ENCODE measurements at places on chromosomes 1 and 21.

- H3K36me3 ChIP-seq: no peaks in the 10 kb centered on the region
- H3K4me3 ChIP-seq: no peak overlapping the region
- no peak for DNase-seq
- H3K27ac ChIP-seq: no peak overlapping the region
Measured at GRCh38 chr1:212696721-212697331, 2.8 kb downstream of the BATF3 start.

GRCh38 chr1:6222636-6223035, 13.1 kb downstream of the ICMT start:
- no peak for DNase-seq
- no peak overlapping the region for H3K27ac ChIP-seq
- peaks cover 52% of the 10 kb centered on the region for H3K36me3 ChIP-seq
- no peaks in the 10 kb centered on the region for H3K4me1 ChIP-seq
- no peaks in the 10 kb centered on the region for H3K27me3 ChIP-seq
- no peak overlapping the region for H3K4me3 ChIP-seq

DNA sequence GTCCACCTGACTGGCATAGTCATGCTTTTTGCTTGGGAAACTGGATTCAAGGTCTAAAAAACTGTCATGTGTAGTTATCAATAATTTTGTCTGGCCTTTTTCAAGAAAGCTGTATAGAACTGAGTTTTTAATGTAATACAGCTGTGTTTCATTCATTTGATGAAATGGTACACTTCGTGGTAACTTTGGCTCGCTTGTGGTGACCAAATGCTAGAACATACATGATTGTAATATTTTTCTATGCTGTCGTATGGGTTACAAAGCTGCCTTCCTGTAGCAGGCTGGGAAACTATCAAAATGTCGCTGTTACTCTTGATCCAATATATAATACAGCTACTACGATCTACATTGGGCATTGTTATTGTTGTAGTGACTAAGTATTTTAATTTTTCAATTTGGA, 2.1 kb downstream of the LRRC42 start:
- H3K4me3 ChIP-seq: no peak overlapping the region
- no peak overlapping the region for H3K27ac ChIP-seq
- H3K27me3 ChIP-seq: no peaks in the 10 kb centered on the region
- H3K4me1 ChIP-seq: peaks cover 4% of the 10 kb centered on the region
- H3K36me3 ChIP-seq: peaks cover 6% of the 10 kb centered on the region

- H3K27ac ChIP-seq: no peak overlapping the region
- H3K27me3 ChIP-seq: no peaks in the 10 kb centered on the region
- peaks cover 37% of the 10 kb centered on the region for H3K4me1 ChIP-seq
- H3K4me3 ChIP-seq: no peak overlapping the region
- DNase-seq: peak; percentile 51
- no peaks in the 10 kb centered on the region for H3K36me3 ChIP-seq
Measured at GRCh38 chr1:154867064-154867825, 2.8 kb downstream of the KCNN3 start.

All from A673 (cell line).